ENCODE measurements at places on chromosomes 5 and 9.

DNA sequence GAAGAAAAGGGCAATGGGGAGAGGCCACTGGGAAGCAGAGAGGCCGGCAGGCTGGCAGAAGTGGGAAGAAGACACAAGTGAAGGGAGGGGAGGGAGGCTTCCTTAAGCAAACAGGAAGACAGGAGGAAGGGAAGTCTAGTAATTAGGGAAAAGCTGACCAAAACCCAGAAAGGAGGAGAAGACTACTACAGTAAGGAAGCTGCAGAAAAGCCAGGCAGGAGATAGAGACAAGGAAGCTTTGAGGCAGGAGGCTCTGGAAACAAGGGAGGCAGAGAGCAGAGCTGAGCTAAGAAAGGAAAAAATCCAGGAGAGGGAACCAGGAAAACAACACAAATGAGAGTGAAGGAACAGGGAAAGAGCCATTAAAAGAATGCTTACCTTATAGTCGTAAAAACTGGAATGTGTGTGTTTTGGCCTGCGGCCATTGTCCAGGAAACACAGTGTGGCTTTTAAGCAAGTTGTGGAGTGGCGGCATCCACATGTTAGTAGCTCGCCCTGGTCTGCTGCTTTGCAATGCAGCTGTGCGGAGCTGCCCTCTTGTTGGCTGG is 317.1 kb upstream of the CLINT1 start:
- no peak for DNase-seq

GRCh38 chr9:109865521-109865920 is 85.5 kb downstream of the PALM2AKAP2 start:
- DNase-seq: no peak

DNA sequence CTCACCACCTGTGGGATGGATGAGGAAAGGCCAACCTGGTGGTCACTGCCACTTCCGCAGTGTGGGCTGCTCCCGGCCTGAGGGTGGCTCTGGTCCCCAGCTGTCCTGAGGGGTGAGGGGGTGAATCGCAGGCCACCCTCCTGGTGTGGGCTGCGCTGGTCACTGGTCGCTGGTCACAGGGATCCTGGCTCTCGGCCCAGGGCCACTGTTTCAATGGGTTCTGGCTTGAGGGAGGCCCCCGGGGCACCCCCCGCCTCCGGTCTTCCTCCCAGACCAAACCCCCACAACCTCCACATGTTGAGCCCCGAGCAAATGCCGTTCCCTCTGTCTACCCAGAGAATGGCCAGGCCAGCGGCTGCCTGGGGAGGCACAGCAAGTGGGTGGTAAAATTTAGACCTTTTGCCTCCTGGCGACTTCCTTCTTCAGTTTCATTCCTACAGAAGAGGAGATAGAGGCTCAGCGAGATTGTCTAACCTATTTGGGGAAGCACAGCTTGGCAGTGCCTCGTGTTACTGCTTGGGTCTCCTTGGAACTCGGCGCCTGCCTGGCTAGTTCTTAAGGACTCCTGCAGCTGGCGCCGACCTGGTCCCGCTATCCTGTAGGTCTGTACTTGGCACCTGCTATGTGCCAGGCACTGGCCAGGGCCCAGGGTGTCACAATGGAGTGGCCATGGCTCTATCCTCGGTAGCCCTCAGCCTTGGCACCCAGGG is 48.2 kb downstream of the RXRA start:
- DNase-seq: no peak

DNA sequence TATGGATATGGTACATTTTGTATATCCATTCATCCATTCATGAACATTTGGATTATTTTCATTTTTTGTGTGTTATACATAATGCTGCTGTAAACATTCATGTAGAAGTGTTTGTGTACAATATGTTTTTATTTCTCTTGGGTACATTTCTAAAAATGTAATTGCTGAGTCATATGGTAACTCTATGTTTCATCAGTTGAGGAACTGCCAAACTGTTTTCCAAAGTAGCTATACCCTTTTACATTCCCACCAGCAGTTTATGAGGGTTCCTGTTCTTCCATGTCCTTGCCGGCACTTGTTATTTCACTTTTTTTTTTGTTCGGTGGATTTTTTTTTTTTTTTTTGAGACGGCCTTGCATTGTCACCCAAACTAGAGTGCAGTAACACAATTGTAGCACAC is 54.0 kb upstream of the MCCC2 start:
- no peak for DNase-seq

- no peak for DNase-seq
These were observed 322.3 kb upstream of the CDH6 start for GRCh38 chr5:30871196-30871595.

DNA sequence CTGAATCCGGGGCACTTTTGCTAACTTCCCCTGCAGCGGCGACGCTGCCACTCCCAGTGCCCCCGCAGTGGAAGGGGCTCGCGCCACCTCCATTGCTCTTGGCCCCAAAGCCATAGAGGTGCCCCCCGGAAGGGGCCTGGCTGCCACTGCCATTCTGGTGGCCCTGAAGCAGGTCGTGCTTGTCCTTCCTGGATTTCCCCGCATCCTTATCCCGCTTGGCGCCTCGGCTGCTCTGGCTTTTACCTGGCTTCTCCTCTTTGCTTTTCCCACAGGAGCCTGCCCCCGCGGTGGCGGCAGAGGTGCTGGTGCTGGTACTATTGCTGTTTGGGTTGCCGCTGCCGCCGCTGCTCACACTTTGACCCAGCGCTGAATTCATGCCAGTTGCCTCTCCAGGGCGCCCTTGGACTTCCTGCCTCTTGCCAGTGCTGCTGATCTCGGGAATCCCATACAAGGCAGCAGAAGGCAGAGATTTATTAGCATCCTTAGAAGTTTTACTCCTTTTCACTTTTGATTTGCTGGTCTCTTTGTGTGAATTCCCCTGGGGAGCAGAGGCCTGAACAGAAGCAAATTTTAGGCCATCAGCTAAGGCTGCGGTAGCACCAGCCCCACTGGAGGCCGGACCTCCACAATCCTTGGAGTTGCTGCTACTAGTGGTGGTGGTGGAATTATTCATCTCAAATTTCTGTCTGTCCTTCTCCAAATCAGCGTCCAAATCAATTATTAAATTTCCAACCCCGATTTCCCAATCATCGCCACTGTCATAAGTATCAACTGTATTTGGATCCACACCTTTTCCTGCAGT is 2.1 kb downstream of the ZNF608 start:
- DNase-seq: no peak

DNA sequence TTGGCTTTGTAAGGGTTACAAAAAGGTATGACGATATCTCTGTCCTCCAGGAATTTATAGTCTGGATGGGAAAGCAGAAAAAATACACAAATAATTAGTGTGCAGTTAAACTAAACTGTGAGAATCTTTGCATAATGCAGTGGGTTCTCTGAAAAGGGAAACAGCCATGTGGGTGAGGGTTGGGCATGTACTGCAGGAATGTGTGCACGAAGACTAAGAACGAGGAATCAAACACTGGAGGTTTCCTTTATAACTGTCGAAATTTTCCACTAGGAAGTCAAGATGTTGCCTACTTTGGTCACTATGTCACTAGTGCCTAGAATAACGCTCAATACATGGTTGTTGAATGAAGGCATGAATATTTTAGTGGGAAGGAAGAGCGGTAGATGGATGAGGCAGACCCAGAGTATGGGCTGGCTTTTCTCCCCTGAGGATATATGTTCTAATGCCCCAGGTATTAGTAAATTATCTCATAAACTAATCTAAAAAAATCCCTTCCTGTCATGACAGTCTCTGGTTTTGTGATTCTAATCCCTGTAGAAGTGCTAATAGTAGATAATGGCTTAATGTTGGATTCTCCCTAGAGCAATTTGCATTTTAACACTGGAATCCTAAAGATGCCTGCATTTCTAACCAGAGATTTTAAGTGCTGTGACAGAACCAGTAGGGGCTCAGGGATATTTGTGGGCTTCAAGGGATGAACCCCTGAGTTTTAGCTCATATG is 227.3 kb downstream of the NMUR2 start:
- no peak for DNase-seq

DNA sequence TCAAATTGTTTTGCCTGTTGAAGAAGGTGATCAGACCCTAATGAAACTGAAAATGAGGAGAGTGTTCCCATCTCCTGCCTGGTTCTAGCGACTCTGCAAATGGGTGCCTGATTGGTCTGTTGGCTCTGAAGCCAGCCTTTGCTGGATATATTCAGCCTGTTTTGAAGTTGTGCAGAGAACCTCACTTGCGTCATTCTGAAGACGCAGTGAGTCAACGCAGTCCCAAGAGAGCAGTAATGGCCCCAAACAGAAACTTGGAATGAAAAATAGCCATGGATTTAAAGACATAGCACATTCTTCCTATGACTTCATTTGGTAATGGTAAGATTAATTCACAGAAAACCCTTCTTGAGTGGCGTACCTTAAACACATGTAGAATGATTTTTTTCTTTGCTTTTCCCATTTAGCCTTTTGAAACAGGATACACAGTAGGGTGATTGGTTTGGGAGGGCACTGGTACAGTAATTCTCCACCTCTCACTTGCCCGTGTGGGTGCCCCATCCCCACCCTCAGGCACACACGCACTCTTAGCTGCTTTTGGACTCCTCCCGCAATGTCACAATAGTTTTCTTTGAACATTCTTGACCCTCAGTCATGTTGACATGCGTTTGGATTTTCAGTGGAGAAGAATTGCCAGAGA is 54.1 kb upstream of the ABL1 start:
- DNase-seq: no peak

GRCh38 chr5:154653764-154654485 is 101.3 kb upstream of the LARP1 start:
- no peak for DNase-seq

DNA sequence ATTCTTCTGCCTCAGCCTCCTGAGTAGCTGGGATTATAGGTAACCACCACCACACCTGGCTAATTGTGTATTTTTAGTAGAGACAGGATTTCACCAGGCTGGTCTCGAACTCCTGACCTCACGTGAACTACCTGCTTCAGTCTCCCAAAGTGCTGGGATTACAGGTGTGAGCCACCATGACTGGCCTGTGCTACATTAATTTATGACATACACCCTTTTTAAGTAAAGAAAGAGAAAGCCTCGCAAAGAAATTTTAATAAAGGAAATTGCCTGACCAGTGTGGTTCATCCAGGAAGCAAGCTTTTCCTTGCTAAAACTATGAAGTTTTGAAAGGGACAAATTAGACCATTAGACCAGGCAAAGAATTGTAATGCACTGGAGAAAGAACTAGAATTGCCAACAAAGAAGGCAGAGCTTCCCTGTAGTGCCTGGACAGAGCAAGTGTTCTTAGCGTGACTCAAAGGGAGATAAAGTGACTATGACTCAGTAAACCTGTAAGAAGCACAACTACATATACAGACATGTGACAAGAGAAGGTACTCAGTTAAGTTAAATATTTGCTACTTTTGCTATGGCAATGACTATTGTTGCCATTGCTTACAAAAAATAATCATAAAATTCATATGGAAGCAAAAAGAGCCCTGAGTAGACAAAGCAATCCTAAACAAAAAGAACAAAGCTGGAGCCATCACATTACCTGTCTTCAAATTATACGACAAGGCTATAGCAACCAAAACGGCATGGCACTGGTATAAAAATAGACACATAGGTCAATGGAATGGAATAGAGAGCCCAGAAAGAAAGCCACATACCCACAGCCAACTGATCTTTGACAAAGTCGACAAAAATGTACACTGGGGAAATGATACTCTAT is 54.6 kb downstream of the FYB1 start:
- DNase-seq: no peak

DNA sequence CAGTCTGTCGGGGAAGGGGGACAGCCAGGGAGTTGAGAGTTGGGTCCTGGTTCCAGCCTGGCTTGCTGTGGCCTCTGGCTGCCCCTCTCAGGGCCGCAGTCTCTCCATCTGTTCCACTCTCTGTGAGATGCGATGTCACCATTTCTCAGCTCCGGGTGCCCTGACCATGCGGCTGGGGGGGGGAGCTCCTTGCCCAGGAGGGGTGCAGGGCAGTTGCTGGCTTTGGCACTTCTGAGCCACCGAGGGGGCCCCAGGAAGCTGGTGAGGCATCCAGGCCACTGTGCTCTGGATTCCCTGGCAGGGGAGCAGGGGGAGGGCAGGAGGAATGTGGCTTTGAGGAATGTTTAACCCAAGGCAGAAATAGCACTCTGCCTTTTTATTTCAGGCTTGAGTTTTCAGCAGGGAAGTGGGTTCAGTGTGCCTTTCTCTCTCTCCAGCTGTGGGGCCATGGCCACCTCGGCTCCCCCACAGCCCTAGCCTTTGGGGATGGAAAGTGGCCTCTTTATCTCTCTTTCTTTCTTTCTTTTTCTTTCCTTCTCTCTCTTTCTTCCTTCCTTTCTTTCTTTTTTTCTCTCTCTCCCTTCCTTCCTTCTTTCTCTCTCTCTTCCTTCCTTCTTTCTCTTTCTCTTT is 11.0 kb downstream of the NCS1 start:
- no peak for DNase-seq

DNA sequence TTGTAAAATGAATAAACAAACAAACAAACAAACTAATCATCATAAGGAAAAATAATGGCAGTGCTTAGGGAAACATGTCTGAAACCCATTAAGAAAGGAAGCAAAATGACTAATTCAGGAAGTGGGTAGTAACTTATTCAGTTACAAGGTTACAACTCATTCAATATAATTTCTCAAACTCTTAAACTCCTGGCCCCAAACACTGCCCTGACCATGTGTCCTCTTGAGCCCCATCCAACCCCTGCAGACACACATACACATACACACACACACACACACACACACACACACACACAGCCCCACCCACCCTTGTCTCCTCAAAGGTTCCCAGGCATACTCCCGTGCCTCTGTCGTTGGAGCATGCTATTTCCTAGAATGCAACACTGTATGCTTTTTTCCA is 193.9 kb downstream of the SEC61B start:
- DNase-seq: no peak

Measured in stimulated activated CD8-positive, alpha-beta memory T cell treated with anti-CD3 and anti-CD28 coated beads, Interleukin-2, amount 100 ng/mL, for 1 hour (primary cell).